CD4-positive, alpha-beta T cell (primary cell): ENCODE measurements at places on chromosomes 3 and 15. TPM values are rescaled to one million over a fixed set of nuclear protein-coding genes. Genes with fewer than 3 reads are reported as not detected.

The PLEKHO2 gene
- total RNA-seq = 5.6 TPM

The TGM5 gene
- not detected for total RNA-seq

DNA sequence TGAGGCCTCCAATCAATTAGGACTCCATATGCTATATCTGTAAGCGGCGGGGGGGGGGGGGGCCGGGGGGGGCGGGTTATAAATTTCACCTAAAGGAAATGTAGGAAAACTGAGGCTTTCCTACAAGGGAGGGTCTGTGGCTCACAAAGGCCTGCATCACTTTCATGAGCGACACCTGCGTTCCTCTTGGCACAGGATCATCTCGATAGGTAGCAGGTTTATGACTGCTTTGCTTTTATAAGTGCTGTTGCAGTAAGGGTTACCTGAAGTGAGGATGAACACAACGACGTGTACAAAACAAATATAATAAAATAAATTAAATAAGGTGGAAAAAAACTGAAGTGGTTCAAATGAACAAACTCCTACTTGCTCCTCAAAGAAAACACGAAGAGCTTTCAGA is 194.3 kb downstream of the FOXP1 start:
- no peak for DNase-seq

GRCh38 chr3:107641572-107642307 is 119.0 kb downstream of the BBX start:
- DNase-seq = no peak
